Fibroblast of skin of back (primary cell): ENCODE measurements at places on chromosomes 12 and 14.

- no peak for DNase-seq
Observed at GRCh38 chr12:2309647-2310046, 256.9 kb downstream of the CACNA1C start.

- DNase-seq: no peak
Observed at GRCh38 chr12:125197326-125197725, 132.1 kb downstream of the AACS start.

- DNase-seq: no peak
Observed at GRCh38 chr14:96261053-96261452, 5.0 kb downstream of the BDKRB1 start.

GRCh38 chr12:57783466-57783801 is 847 bp downstream of the TSFM start:
- DNase-seq: no peak

DNA sequence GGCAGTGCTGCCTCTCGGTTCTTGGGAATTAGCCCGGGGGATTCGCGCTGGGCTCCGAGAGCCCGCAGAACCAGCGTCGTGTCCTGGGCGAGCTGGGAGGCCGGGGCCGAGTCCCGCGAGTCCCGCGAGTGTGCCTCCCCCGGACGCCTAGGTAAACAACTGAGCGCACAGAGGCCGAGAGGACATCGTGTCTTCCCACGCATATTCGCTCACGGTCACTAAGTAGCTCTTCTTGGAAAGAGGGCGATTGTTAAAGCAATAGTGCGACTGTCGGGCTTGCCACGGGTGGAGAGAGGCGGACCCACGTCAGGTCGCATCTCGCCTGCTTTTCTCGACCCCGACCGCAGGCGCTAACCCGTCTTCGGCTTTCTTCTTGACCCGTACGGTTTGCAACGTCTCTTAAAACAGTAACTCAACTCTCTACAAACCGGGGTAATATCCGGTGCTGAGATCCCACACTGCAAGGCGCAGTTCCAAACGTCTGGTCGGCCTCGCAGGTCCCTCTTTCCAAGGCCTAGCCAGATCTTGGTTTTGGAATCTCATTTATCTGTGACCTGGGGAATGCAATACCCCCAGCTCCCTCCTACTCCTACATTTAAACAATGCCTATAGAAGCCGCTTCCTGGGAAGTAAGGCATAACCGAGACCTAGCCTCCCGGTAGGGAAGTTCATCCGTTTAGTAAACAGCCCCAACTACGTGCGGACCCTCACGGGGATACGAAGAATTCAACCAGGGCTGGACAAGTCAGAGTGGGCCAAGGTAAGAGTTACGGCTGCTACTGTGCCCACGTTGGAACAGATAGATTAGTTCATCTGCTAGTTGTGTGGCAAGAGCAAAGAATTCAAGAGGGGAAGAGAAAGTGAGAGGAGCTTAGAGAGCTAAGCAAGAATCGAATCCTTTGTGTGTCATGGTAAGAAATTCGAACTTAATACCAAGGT is 736 bp upstream of the PHLDA1 start:
- peak; percentile 66 for DNase-seq

- peak; percentile 60 for DNase-seq
Observed at GRCh38 chr12:59164991-59165718, 244.9 kb upstream of the LRIG3 start.

DNA sequence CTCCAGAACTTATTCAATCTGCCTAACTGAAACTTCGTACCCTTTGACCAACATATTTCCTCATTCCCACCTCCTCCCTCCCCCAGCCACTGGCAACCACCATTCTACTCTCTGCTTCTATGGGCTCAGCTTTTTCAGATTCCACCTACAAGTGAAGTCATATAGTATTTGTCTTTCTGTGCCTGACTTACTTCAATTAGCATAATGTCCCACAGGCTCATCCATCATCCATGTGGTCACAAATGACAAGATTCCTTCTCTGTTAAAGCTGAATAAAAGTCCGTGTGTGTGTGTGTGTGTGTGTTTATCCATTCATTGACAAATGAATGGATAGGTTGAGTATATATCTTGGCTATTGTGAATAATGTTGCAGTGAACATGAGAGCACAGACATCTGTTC is 1.3 kb upstream of the C14orf39 start:
- DNase-seq: no peak

DNA sequence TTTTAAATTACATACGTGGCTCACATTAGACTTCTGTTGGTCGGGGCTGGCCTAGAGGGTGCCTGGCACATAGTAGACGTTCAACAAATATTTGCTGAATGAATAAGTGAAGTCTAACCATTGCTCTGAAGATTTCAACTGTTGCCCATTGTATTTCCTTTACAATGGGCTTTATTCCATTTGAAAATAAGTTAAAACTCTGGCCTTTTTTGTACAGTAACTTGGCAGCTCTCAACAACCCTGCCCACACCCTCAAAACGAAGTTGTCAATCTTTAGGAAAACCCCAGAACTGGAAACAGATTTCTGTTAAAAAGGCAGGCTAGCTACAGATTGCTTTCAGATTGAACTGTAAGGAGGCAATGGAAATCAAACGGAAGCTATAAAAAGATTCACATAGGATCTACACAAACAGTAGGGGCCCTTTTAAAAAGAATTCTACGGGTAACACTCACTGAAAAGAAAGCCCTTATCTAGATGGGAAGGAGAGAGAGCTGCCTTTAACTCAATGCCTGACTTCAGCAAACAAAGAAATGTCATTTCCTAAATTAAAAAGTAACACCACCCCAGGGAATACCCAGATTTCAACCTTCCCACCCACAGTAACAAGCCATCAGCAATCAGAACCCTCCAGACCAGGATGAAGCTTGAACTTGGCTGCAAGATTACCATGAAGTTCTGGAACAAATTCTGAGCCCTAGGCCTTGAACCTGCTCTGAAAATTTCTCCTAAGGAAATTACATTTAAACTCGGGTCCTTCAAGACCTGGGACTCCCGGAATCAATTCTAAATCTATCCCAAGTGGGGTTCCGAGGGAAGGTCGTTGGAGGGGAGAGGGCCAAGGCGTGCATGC is 1.4 kb downstream of the WSB2 start:
- DNase-seq: peak; percentile 76

- peak; percentile 98 for DNase-seq
Observed at GRCh38 chr12:4900327-4900726, 9.4 kb upstream of the KCNA1 start.

DNA sequence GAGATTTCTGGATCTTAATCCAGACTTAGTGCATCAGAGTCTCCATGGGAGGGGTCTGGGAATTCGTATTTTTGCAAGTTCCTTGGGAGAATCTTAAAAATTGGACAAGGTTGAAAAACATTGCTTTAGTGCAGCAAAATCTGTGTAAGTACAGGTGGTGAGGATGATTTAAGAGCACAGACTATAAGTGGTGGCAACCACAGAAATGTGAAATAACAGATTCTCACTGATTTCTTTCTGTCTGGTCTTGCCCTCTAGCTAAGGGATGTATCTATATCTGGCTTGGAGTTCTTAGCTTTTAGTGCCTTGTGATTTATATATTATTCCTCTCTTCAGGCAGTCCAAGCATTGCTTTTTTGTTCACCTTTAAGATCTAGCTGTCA is 116.2 kb downstream of the DIP2B start:
- no peak for DNase-seq

- DNase-seq: no peak
Observed at GRCh38 chr14:69924201-69924600, 45.0 kb downstream of the SMOC1 start.

GRCh38 chr14:30798516-30798915 is 75.8 kb upstream of the COCH start:
- no peak for DNase-seq

DNA sequence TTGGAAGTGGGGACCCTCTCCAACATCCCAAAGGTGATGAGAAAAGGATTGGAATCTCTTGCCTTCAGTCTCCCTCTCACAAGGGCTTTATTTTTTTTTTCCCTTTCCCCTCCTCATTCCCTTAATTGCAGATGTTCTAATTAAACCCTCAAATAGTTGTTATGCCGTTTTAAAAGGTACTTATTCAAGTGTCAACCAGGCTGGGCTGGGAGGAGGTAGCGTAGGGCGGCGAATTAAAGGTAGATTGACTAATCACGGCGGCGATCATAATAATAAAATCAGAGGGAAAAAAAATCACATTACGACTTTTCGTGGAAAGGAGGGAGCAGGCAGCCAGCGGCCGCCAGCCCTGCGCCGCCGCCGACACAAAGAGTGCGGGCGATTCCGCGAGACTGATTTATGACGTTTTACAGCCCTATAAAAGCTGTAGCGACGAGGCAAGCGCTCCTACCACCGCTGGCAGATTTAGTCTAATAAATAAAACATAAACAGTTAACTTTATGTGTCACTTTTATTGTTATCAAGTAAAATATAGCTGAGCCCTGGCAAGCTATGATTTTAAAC is 1.7 kb upstream of the HOXC4 start:
- DNase-seq: no peak

DNA sequence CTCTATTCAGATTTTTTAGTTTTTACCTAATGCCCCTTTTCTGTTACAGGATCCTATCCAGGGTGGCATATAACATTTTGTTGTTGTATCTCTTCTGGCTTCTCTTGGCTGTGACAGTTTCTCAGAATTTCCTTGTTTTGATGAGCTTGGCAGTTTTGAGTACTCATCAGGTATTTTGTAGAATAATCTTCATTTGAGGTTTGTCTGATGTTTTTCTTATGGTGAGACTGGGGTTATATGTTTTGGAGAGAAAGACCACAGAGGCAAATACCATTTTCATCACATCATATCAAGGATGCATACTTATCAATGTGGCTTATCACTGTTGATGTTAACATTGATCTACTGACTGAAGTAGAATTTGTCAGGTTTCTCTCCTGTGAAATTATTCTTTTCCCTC is 14.0 kb upstream of the LYZ start:
- no peak for DNase-seq

GRCh38 chr14:49946320-49947141 is 53.6 kb downstream of the ARF6 start:
- peak; percentile 70 for DNase-seq

- DNase-seq: peak; percentile 74
Observed at GRCh38 chr12:67415473-67415872, 146.3 kb downstream of the CAND1 start.

GRCh38 chr14:51095854-51096823 is 1.2 kb upstream of the TRIM9 start:
- DNase-seq: peak; percentile 26

DNA sequence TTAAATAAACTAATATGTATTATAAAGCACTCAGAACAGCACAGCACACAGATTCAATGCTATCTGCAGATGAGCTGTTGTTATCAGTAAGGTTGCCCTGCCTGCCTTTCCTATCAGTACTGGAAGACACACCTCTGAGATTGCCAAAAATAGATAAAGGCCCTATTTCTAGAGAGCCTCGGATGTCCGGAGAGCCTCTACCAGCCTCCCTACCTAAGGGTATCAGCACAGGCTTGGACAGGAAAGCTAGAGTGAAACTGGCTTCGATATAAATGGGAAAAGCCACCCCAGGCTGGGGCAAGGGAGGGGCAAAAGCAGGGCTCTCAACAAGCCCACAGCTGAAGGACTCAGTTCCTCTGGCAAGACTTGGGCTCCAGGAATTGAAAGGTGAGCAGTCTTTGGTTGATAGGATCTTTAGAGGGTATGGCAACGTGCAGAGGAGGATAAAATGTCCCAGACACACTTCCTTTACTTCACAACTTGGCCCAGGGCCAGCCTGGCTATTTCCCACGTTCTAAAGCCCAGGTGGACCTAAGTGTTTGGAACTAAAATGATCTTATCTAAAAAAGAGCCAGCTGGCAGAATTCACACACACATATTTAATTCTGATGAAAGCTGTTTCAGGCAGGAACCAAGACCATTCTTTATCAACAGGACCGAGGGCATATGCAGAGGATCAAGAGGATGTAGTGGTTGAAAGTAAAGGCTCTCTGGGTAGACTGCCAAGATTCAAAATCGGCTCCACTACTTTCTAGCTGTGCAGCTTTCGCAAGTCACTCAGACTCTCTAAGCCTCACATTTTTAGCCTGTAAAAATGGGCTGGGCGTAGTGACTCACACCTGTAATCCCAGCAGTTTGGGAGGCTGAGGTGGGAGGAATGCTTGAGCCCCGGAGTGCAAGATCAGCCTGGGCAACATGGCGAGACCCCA is 37.8 kb upstream of the ITPR2 start:
- DNase-seq: no peak

DNA sequence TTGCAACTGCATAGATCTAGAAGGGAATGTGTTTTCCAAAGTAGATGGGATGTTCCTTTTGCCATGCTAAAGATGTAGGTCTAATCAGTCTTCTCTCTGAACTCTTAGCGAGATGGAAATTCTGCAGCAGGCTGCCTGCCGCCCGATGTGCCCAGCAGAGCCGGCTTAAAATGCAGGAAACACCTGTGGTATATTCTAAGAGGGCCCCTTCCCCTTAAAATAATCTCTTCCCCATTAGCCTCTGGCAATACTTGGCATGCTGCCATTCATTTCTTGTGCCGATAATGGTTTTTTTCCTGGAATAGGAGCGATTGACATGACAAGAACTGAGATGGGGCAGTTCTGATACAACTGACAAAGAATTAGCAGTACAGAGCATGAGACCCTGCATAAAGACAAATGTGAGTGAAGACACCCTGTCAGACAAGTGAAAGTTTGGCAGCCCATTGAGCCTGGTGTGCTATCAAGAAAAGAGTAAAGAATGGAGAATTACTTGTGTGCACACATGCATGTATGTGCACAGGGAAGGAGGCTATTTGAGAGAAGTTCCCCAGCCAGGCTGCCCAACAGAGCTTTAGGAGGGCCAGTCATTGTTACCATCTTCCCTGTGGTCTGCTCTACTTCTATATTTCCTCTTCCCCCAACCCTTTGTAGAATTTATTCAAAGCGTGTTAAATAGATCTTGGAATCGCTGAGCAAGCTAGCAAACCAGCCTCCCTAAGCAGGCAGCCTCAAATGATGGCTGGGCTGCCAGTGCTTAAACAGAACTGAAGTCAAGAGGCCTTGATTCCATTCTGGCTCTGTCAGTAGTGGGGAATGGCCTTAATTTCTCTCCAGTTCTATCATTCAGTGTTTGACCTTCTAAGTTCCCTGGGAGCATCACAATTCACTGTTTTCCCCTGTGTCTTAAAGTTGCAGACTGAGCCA is 29.6 kb upstream of the NTF3 start:
- no peak for DNase-seq

DNA sequence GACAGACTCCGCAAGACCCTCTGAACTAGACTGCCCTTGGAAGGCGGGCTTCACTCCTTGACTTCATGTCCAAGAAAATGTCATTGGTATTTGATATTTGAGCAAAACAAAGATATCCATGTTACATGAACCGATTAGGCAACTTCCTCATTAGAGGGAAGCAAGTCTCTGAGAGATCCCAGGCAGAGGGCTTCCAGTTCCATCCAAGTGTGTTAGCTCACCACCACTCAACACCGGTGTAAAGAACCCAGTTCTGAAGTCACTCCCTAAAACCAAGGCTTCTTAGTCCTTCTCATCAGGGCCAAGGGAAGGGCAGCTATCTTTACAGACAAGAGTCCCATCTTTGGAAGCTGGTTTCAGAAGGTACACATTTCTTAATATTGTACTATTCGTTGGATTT is 87.2 kb upstream of the CDKN3 start:
- no peak for DNase-seq

- DNase-seq: no peak
Observed at GRCh38 chr12:115811045-115811444, 466.4 kb downstream of the MED13L start.

- DNase-seq: peak; percentile 84
Observed at GRCh38 chr12:18998343-18999261, 130.9 kb upstream of the PLEKHA5 start.

- no peak for DNase-seq
Observed at GRCh38 chr12:18983854-18984253, 145.7 kb upstream of the PLEKHA5 start.
